GM12878 (cell line): ENCODE measurements at places on chromosomes 11 and 22.

DNA sequence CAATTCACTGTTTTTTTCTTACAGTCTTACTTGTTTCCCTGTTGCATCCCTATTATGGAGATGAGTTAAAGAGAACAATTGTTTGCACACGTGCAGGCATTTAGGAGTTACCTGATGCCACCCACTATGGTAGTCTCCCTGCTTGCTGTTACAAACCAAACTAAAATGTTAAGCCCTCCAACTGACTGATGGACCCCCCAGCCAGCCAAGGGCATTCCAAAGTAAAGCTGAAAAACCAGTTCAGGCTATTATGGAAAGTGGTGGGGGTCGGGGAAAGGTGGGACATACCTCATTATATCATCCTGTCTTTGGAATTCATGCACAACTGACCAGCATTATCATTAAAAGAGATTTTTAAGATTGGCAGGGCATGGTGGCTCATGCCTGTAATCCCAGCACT is 47.0 kb upstream of the GNAZ start:
- DNase-seq, result no peak

- no peak for DNase-seq
Measured at GRCh38 chr11:56333156-56333555, 12.7 kb upstream of the OR8K1 start.

- no peak for DNase-seq
Measured at GRCh38 chr11:96595011-96595410, 205.2 kb downstream of the JRKL start.

DNA sequence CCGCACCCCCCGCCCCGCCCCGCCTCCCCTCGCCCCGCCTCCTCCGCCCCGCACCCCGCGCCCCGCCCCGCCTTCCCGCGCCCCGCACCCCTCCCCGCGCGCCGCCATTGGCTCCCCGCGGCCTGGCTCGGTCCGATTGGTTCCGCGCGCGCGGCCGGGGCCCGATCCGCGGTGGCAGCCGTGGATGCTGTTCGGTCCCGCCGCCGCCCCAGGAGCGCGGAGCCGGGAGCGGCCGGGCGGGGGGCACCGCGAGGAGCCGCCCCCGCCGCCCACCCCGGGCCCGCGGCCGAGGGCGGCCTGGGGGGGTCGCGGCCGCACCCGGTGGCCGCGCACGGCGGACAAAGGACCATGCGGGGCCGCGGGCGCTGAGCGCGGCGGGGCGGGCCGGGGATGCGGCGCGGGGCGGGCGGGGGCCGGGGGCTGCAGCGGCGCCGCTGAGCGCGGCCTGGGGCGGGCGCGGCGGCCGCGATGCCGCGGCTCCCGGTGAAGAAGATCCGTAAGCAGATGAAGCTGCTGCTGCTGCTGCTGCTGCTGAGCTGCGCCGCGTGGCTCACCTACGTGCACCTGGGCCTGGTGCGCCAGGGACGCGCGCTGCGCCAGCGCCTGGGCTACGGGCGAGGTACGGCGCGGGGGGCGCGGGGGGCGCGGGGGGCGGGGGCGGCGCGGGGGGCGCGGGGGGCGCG is at the start of gene B4GALNT4:
TSS of gene B4GALNT4 (plus strand) at position 164 of the 683 bp plus-strand sequence. CDS start at position 469, 305 bp downstream.
- DNase-seq, result no peak

DNA sequence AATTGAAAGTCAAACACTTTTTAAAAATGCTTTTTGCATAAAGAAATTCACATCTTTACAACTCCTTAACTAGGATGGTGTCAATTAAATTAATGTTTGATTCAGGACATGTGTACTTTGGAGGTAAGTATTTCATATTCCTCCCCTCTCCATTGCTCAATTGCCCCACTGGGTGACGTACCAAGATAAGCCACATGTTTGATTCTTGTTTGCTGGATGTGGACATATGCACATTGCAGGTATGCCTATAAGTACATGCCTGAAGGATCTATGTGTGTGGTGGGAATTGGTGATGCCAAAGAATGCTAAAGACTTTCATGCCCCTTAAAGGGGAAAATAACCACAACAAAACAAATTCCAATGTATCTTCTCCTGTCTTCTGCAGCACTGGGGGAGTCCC is 5.8 kb downstream of the CD44 start:
- no peak for DNase-seq

- no peak for DNase-seq
Measured at GRCh38 chr11:122229481-122230384, 113.7 kb upstream of the BLID start.

- no peak for DNase-seq
Measured at GRCh38 chr11:119605137-119605665, 123.8 kb downstream of the NECTIN1 start.

DNA sequence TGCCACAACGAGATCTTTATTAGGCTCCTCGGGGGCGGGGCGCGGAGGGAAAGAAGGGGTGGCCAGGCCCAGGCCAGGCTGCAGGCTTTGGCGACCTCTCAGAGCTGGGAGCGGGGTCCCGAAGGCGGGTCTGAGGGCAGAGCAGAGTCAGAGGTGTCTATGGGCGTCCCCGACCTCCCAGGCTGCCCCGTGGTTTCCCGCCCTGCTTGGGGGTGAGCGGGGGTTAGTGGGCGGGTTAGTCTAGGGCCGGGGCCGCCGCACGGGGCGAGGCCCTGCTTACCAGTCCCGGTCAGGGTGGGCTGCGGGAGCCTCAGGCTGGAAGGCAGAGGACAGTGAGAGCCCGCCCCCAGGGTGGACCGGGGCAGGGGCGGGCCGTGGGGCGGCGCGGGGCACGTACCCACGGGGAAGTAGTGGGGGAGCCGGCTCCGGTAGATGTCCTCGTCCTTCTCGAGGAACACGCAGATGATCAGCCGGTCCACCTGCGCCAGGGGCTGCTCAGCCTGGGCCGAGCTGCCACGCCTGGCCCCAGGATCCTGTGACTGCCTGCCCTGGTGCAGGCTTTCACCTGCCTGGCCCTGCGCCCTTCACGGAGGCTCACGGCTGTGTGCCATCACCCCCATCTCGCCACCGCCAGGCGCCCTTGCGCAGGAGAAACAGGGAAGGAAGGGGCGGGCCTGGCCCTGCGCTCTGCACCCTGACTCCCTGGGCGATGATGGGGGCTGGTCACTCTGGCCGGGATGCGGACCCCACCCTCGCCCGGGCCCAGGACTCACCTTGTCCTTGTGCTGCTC is 12.5 kb downstream of the OTUB1 start:
- no peak for DNase-seq

- DNase-seq, result no peak
Measured at GRCh38 chr11:96015906-96016565, 92.1 kb upstream of the MTMR2 start.

- no peak for DNase-seq
Measured at GRCh38 chr11:71237853-71238252, 14.5 kb downstream of the SHANK2 start.

GRCh38 chr11:15216678-15217077 is 102.0 kb downstream of the INSC start:
- DNase-seq, result no peak
